Small intestine (tissue), 16 donors: ENCODE measurements at places on chromosomes 7 and 10.

GRCh38 chr10:26832960-26833359 is 27.8 kb downstream of the ABI1 start:
- no peak for DNase-seq

DNA sequence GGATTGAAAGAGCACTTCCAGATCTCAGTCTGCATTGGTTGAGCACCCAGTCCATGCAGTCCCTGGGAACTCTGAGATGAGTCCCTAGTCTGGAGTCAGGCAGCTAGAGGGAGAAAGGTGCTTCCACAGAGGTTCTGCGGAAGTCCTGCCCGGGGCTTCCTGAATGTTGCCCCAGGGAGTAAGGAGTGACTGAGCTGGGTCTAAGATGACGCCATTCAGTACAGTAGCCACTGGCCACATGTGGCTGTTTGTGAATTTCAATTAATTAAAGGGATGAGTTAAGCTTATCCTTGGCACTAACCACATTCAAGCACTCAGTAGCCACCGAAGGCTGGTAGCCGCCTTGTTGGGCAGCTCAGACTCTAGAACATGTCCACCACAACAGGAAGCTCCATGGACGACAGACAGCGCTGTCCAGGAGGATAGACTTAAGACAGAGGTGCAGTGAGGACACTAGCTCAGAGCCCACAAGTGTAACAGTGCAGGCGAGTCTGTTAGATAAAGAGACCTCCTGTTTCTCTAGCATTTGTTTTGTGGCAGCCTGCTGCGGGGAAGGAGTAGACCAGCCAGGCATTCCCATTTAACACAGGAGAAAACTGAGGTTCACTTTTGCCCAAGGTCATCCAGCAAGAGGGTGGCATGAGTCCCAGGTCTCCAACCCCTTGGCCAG is 101.6 kb upstream of the PPIF start:
- no peak for DNase-seq

- DNase-seq = no peak
Observed at GRCh38 chr7:71770269-71770907, 638.4 kb downstream of the GALNT17 start.

- peak; percentile 58 for DNase-seq
Observed at GRCh38 chr7:116525913-116526861, 1.4 kb downstream of the CAV1 start.

GRCh38 chr7:111735661-111736551 is 173.6 kb upstream of the IMMP2L start:
- DNase-seq = peak; percentile 73

DNA sequence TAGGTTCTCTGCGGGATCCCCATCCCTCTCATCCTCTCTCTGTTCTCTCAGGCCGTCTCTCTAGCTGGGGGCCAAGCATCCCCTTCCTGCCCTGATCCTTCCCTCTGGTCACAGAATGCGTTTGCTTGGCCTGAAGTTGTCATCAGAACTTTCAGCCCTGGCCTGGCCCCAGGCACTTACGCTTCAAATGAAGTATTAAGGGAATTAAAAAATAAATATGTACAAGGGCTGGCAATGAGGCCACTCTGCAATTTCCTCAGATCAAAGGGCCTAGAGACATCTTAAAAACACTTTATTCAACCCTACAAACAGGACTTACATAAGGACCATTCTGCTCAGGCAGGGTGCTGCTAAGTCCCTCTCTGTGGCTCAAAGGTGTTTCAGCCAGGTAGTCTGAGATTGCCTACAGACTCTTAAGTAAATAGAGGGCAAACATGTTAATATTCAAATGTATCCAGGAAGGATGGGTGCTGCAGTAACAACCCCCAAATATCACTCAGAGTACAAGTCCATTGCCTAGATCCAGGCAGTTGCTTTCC is 16.0 kb downstream of the SFTPD start:
- DNase-seq = no peak

GRCh38 chr10:127998501-127999144 is 91.7 kb downstream of the PTPRE start:
- no peak for DNase-seq

DNA sequence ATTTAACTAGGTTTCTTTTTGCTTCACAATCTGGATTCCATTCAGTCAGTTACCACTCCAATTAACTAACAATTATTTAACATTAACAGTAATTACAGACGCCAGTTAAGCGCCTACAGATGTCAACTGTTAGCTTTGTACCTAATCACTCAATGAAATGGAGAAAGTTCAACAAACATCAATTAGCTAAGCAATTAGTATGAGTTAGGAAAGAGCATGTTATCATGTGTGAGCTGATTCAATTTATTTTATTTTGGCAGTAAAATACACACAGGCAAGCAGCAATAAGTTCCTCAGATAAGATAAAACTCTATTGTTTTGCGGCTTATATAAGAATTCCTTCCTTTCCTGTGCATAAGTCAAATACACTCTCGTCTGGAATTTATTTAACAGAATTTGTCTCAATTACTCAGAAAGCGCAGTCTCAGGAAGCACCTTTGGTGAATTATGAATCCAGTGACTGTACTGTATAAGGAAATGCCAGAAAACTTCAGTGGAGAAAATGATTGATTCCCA is 427.1 kb upstream of the GALNT17 start:
- DNase-seq = no peak

- peak; percentile 16 for DNase-seq
Observed at GRCh38 chr10:15719899-15720634, at the start of gene ITGA8. Gene ITGA8 (minus strand): TSS chr10:15719922. CDS start chr10:15719771, 151 bp downstream.

GRCh38 chr7:130242198-130243014 is 24.3 kb upstream of the CPA2 start:
- DNase-seq = peak; percentile 48

DNA sequence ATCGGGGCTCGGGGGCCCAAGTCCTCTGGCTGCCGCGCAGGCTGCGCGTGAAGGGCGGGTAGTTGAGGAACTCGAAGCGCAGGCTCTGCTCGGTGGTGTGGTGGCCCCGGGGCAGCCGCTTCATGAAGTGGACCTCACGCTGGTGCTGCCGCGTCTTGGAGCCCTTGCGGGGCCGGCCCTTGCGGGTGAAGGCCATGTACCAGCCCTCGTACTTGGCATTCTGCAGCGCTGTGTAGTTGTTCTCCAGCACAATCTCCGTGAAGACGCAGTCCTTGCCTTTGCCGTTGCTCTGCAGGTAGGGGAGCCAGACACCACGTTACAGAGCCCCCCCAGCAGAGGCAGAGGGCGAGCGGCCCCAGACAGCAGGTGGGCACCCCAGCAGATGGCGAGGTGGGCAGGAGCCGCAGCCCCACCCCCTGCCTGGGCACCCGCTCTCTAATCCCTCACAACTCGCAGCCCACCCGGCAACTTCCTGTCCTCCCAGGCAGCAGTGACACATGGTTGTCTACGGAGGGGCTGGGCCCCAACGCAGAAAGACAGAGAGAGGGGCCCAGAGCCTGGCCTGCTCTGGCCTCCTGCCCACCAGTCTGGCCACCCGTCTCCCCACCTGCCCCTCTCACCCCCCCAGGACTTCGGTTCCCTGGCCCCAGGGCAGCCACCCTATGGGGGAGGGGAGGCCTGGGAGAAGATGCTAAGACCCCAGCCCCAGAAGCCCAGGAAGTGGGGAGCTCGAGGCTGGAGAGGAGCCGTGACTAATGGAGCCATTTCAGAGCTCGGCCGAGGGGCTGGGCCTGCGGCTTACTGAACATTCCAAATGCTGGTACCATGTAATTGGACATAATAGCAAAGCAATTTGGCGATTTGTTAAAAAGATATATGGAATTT is 5.3 kb downstream of the FGF8 start:
- DNase-seq = no peak

GRCh38 chr10:99357691-99358090 is 28.5 kb downstream of the CNNM1 start:
- no peak for DNase-seq

GRCh38 chr7:82438521-82438920 is 5.1 kb downstream of the CACNA2D1 start:
- DNase-seq = no peak

DNA sequence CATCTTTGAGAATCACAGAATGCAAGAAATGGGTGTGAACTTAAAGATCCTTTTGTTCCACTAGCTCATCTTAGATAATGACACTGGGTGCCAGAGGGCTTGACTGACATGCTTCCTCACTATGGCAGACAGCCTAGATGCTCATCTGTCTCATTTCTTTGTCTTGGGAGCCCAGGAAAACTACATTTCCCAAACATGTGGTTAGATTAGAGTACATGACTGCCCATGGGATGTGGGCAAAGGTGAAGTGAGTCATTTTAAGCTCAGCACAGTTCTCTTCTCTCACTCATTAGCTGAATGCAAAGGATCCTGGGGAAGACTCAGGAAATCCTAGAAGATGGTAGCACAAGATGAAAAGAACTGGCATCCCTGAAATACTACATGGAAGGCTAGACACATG is 32.5 kb upstream of the TBX20 start:
- DNase-seq = no peak
